Right cardiac atrium (tissue), 5 donors: ENCODE measurements at places on chromosomes 3 and 15.
A peak's percentile ranks its signal among the peaks of the same experiment; 100 is the strongest.

- DNase-seq = peak; percentile 28
These were observed 637.2 kb downstream of the NTRK3 start for GRCh38 chr15:87619161-87619960.

- no peak for DNase-seq
These were observed 187.8 kb downstream of the TUSC7 start for GRCh38 chr3:116897382-116897781.

GRCh38 chr3:25661694-25662437 lies 2.8 kb downstream of the TOP2B start:
- DNase-seq = no peak

GRCh38 chr15:62450061-62450460 lies 285.0 kb upstream of the C2CD4B start:
- DNase-seq = no peak

DNA sequence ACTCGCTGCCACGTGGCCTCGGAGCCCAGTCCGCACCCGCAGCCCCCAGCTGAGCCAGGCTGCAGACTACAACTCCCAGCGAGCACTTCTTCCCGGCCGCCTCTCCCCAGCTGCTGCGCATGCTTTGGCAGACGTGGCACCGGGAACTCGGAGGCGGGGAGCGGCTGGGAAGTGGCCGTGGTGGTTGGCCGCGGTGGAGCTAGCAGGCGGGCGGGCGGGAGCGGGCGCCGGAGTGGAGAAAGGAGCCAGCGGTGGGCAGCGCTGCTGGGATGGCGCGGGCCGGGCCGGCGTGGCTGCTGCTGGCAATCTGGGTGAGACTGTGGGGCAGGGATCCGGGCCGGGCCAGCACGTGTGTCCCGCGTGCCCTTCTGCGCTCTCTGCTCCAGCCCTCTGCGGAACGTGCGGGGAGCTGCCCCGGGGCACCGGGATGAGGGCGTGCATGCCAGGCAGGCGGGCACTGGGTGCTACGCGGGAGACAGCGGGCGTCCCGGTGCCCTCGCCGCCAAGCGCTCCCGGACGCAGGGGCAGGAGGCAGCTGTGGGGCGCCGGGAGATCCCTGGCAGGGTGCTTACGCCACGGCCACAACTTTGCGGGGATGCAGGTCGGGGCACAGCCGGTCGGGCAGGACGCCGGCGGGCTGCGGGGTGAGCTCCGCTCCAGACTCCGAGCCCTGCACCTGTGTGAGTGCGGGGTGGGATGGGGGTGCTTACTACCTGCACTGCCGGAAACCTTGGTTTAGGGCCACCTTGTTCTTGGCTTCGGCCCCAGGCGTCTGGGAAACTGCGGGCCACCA lies at the start of gene PDIA5:
TSS of gene PDIA5 (plus strand) at position 130 of the 793 bp plus-strand sequence. CDS start at position 270, 140 bp downstream.
- peak; percentile 96 for DNase-seq

GRCh38 chr3:169146179-169146665 lies 517.3 kb downstream of the MECOM start:
- DNase-seq = peak; percentile 91

- DNase-seq = no peak
These were observed 15.2 kb downstream of the GNAI2 start for GRCh38 chr3:50251220-50251619.

GRCh38 chr3:85808755-85809154 lies 850.0 kb downstream of the CADM2 start:
- DNase-seq = no peak

GRCh38 chr15:70158309-70159000 lies 60.7 kb upstream of the TLE3 start:
- DNase-seq = no peak

DNA sequence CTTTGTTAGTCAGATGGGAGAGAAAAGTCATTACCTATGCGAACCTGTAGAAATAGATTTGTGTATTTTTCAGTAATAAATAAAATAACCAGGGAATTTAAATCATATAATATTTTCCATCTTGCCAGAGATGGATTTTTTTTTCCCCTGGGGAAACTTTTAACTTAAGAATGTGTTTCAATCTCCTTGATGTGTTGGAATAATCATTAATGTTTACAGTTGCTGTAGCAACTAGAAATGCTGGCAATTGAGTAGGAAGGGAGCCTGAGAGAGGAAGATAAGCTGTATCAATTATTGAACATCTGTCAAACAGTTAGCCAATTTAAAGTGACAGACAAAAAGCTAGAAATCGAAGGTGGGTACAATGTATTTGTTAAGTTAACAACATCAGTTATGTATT lies 259.5 kb downstream of the IL5RA start:
- no peak for DNase-seq

DNA sequence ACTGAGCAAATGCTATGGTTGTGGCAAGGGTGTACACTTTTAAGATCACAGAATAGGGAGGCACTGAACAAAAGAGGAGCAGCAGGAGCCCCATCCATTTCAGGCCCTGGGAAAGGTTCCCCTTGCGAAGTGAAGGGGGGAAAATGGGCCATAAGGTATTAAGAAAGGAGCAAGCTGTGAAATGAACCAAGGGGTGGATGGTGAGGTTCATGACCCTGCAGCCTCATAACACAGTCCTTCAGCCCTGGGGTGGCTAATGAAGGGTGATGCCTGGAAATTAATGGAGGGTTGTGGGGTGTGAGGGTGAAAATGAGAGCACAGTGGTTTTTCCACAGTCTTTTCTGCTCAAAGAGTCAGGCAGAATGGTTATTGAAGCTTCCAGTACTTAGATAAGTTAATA lies 150.1 kb downstream of the PDZRN3 start:
- DNase-seq = no peak

DNA sequence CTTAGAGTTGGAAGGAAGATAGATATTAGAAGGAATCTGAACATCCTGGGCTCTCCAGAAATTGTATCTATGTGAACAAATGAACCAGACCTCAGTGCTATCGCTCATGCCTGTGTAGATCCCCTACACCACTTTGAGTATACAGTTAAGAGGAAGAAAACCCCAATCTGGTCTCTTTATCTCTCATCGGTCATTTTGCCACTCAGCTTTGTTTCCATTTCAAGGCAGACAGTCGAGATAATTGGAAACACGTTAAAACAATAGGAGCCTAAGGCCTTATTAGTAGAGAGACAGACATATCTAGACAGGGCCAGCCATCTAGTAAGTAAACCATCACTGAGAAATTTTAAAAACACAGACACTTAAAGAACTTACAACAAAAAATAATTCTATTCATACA lies 101.6 kb downstream of the MYLK start:
- no peak for DNase-seq

DNA sequence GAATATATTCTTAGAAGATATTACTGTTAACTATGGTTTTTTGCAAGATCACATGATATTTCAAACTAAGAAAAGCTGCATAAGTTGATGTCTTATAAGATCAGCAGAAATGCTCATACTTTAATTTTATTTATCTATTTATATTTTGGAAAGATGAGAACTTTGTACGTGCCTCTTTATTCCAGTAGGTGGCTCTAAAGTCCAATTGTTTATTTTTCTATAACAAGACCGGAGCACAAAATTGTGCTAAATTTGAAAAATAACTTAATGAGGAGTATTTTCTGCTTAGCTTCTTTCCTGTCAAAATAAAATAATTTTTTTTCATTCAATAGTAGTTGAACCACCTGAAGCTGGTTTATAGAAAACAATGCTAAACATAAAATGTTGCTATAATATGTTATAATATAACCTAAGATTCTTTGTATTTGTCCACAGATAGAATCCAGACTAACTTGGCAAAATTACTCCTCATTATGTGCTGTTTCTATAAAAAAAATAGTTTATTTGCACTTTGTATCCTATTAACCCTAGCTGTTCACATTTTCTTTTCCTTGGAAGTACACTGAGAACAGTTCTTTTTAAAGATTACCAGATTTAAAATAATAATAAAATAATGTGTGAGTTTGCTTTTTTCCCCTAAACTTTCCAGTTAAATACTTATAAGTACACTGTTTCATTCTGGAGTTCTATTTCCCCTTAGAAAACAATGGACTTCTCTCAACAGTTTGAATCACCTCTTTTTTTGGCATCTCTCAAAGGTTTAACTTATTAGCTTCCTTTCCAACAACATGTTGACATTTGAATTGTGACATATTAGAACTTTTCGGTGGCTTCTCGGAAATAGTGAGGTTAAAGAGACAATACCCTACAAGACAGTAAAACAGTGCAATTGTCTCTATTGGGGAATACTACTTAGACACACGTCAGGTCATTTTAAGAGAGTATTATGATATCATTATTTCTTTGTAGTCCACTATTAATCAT lies 530.0 kb downstream of the MECOM start:
- no peak for DNase-seq

- no peak for DNase-seq
These were observed 31.3 kb upstream of the SETMAR start for GRCh38 chr3:4271834-4272233.

GRCh38 chr15:30859091-30859874 lies 44.4 kb upstream of the FAN1 start:
- DNase-seq = no peak

GRCh38 chr3:124084022-124084881 lies 92.3 kb upstream of the ROPN1 start:
- no peak for DNase-seq

DNA sequence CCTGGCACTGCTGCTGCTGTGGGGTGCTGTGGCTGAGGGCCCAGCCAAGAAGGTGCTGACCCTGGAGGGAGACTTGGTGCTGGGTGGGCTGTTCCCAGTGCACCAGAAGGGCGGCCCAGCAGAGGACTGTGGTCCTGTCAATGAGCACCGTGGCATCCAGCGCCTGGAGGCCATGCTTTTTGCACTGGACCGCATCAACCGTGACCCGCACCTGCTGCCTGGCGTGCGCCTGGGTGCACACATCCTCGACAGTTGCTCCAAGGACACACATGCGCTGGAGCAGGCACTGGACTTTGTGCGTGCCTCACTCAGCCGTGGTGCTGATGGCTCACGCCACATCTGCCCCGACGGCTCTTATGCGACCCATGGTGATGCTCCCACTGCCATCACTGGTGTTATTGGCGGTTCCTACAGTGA lies 2.1 kb downstream of the GRM2 start:
- no peak for DNase-seq

GRCh38 chr15:31082771-31083369 lies 18.7 kb downstream of the TRPM1 start:
- DNase-seq = no peak

DNA sequence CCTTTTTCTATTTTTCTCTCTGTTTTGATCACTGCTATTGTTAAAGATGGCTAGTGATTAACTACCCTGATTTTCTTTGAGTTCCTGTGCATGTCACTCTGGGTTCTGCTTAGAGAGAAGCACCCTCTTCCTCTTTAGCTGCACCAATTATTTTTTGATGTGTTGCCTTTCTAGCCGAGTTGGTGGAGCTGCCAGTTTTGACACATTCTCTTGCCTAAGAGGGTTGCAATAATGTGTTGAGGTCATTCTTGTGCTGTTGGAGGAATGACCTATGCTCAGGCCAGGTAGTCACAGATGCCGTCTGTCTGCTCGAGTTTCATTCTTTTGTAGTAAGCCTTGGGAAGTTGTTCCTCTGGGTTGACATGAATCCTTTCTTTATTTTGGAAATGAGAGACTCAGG lies 84.6 kb upstream of the DPH6 start:
- DNase-seq = peak; percentile 17

- DNase-seq = no peak
These were observed 97.3 kb downstream of the DAPK2 start for GRCh38 chr15:63948971-63949370.

- DNase-seq = no peak
These were observed 944.4 kb downstream of the ROBO1 start for GRCh38 chr3:78823434-78823833.
